Fibroblast of skin of back (primary cell): ENCODE measurements at places on chromosomes 3 and 15.

DNA sequence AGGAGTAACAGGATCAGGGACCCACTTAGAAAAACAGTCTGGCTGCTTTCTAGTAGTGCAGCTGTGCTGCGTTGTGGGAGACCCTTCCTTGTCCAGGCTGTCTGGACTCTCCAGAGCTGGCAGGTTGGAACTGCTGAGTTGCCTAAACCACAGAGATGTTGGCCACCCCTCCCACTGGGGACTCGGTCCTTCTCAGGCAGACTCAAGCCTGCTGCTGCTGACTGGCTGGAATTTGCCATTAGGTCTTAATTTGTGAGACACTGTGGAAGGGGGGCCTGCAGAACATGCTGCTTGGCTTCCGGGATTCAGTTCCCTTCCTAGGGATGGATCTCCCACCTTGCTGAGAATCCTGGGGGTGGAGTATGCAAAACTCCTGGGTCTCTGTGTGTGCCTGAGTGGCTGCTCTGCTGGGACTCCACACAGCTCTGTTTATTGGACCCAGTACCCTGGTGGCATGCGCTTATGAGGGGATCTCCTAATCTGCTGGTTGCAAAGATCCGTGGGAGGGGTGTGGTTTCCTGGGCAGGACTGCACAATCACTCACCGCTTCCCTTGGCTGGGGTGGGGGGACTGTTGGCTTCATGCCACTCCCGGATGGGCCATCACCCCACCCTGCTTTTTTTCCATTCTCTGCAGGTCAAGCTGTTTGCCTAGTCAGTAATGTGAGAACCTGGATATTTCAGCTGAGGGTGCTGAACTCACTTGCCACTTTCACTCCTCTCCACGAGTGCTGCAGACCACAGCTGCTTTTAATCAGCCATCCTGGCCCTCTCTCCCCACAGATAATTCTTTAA is 150.5 kb downstream of the CFAP20DC start:
- DNase-seq: peak; percentile 6

DNA sequence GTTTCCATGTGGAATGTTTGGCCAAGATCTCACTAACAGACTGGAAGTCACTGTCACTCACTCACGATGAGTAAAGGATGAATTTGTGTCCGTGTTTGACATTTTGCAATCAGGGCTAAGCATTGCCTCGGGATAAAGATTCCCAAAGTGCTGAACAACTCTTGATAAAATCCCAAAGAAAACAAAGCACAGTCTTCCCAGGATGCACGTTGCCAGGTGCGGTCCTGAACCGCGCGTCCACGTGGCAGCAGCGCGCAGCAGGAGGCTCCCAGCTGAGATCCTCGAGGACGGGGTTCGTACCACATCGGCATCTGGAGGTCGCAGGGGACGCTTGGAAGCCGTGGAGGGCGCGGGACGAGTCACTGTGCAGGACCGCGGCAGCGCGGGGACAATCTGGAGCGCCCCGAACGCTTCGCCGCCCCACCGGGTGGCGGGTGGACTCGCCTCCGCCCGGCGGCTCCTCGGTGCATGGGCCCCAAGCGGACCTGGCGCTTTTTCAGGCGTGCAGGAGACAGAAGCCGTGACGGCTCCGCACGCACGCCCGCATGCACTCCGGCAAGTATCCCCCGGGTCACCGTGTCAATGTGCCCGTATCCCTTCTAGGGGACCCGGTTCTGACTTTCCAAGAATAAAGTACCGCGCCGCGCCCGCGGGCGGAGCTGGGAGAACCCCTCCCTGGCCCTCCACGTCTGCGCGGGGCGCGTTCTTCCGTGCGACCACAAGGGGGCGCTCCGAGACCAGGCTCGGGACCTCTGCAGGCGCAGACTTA is 17.7 kb downstream of the CPN2 start:
- DNase-seq: peak; percentile 81

GRCh38 chr3:119219069-119219468 is 21.6 kb downstream of the B4GALT4 start:
- no peak for DNase-seq

GRCh38 chr3:72229952-72230351 is 445.0 kb upstream of the PROK2 start:
- no peak for DNase-seq

DNA sequence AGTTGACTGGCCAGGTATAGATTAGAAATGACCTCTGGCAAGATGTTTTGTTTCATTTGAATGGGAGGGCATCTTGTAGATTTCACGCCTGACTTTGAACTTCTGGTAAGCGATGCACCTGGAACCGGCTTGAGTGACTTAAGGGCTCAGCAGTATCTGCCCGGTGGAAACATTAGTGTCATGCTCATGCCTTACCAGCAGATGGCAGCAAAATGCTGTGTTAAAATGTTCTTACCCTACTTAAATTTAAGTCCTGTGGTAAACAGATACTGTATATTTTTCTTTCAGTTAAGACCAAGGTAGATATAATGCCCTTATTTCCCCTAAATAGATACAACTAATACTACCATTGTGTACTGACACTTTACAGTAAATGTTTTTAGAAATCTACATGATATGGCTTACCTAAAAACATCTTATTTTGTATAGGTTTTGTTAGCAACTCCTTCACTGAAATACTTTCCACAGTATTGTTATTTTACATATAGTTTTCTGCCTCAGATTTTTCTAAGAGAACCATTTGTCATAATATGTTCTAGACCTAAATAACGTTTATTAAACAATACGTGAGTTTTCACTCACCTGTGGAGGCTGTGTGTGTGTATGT is 25.5 kb downstream of the ASB7 start:
- DNase-seq: peak; percentile 58

DNA sequence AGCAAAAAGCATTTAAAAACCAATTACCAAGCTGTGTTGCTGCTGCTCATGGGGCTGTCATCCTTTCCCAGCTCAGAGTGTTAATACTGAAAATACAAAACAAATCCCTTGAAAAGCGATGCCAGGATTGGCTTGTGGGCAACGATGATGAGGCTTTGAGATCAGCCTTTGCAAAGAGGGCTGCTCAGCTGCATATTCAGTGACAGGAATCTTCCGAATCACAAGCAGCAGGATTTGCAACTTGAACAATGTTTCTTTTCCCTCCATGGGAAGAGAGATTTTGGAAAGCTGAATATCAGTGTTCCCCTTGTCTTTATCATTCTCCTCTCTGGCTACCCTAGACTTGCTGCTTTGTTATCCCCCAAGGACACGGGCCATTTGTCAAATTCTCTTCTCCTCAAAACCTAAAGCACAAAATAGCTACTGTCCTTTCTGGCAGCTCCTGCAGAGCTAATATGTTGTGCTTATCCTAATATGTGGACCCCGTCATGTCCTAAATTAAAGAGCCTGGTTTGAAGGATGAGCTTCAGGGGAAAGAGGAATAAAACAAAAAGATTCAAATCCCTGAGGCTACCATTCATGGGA is 375.8 kb downstream of the GAP43 start:
- no peak for DNase-seq

DNA sequence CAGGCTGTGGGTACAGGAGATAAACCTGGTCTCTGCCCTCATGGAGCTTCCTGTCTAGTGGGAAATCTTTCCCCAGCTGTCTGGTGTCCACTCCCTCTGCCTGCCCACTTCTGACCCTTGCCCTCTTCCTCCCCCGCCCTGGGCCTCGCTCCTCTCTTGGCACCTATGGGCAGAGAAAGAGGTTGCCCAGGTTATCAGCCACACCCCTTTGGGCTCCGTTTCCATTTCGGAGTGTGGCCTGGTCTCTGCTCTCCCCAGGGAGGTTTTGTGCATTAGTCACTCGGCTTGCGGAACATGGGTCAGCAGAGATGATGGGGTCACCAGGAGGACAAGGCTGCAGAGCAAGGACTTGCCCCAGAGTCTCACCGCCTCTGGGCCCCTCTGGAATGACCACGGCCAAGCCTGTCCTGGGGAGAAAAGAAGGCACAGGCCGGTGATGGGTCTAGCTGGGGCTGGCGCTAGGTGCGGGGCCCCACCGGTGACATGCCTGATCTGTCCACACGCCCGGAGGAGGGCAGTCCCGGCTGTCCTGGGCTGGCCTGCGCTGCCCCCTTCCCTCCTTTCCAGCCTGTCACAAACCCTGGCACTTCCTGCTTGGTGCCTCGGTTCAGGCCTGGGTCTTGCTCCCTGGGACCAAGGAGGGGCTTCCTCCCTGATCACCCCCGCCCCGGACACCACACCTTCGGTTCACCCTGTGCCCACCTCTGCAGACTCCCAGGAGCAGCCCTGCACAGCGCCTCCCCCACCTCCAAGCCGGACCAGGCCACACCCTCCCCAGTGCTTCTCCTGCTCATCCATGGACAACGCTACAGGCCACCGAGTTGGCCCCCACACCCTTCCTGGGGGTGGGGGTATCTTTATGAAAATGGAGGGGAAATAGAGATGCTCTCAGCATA is 35.6 kb upstream of the MUC4 start:
- DNase-seq: peak; percentile 27
